ENCODE measurements at places on chromosomes 5 and 9.

DNA sequence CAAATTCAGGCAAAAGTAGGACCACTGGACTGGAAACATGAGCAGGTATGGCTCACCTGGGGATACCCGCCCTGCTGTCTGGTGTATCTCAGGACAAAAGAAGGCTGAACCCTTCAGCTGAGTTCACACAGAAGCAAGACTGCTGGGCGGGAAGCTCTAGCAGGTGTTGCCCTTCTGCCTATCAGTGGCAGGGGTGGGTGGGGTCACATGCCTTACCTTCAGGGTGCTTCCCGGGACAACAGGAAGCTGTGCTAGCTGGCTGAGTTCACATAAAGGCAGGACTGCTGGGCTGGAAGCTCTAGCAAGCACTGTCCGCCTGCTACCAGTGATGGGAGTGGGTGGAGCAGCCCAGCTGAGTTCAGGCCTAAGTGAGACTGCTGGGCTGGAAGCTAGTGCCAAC lies 498.8 kb upstream of the ZNF608 start:
- DNase-seq, result no peak

- DNase-seq, result peak; percentile 48
Observed at GRCh38 chr9:83544002-83544698, 5.9 kb upstream of the FRMD3 start.

GRCh38 chr9:37565661-37566618 lies 10.2 kb downstream of the FBXO10 start:
- no peak for DNase-seq

- DNase-seq, result no peak
Observed at GRCh38 chr5:2505217-2505616, 246.3 kb downstream of the IRX2 start.

DNA sequence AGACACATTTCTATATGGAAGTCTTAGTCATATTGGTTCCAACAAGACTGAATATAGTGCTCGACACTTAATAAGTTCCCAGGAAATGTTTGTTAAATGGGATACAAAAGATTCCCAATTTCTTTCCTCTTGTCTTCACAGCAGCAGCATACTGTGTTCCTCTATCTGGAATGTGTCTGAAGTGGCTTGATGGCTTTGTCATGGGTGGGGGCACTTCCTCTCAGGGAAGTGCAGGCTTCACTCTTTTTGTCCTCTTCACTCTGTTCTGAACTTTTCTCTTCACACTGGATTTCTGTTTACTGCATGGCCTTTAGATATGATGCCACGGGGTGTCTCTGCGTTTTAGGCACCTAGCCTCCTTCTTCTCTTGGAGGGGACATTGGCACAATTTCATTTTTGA lies 127.7 kb upstream of the C9orf72 start:
- no peak for DNase-seq

DNA sequence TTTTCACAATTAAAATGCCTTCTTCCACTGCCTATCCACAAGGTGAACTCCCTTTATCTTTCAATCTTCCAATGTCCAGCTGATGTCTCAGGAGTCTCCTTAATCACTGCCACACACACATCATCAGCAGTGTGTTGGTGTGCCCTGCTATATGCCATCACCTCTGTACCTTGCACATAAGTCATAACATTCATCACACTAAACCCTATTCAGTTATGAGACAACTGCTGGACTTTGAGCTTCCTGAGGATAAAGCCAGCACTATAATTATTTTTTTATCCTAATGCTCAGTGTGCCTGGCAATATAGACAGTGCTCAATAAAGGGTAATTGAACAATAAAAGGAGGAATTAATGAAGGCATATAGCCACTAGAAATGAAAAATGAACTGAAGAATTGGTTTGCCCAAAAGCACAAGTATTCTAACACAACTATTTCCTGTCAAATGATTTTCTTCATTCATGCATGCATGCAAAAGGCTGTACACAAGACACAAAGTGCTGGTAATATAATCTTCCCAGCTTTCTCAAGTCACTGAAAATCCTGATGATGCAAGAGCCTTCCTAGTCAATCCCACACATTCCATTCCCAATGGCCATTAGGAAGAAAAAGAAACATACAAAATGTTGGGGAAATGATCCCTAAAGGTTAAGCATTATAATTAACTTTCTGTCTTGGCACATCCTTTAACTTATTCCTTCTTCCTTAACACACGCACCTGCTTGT lies 32.4 kb downstream of the LPAR1 start:
- DNase-seq, result no peak

- no peak for DNase-seq
Observed at GRCh38 chr5:83000428-83000827, 76.8 kb downstream of the TMEM167A start.

GRCh38 chr9:88460587-88461332 lies 72.5 kb downstream of the SPIN1 start:
- no peak for DNase-seq

DNA sequence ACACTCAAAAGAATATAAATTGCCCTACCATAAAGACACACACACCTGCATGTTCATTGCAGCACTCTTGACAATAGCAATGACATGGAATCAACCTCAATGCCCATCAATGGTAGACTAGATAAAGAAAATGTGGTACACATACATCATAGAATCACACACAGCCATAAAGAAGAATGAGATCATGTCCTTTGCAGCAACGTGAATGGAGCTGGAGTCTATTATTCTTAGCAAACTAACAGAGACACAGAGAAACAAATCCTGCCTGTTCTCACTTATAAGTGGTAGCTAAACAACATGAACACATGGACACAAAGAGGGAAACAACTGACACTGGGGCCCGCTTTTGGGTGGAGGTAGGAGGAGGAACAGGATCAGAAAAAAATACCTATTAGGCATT lies 2062.2 kb upstream of the CDH6 start:
- no peak for DNase-seq

DNA sequence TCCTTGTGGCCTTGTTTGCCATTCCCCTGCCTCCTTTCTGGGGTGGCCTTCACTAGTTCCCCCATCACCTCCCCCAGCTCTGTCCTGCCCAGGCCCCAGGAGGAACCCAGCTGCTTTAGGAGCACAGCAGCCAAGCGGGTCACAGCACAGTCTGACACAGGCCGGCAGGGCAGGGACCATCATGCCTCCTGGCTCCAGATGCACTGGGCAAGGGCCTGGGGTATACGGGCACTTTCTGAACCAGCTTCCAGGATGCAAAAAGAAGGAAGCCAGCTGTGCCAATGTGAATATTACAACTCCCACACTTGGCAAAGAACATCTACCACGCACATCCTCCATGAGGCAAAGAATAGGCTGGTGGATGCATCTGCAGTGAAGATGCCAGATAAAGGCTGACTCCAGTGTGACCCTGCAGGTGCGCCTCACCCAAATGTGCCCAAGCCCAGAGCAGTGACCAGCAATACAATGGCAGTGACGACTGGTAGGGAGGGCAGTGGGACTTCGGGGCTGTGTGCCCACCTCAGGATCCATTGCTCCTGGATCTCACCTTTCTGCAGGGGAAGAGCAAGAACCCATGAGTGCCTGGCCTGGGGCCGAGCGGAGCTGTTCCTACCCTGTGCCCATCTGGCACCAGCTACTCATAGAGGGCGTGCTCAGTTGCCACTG lies 6.3 kb upstream of the IL3 start:
- DNase-seq, result no peak

- no peak for DNase-seq
Observed at GRCh38 chr5:14199902-14200301, 56.8 kb downstream of the TRIO start.

GRCh38 chr9:3385871-3386270 lies 139.9 kb downstream of the RFX3 start:
- DNase-seq, result no peak

DNA sequence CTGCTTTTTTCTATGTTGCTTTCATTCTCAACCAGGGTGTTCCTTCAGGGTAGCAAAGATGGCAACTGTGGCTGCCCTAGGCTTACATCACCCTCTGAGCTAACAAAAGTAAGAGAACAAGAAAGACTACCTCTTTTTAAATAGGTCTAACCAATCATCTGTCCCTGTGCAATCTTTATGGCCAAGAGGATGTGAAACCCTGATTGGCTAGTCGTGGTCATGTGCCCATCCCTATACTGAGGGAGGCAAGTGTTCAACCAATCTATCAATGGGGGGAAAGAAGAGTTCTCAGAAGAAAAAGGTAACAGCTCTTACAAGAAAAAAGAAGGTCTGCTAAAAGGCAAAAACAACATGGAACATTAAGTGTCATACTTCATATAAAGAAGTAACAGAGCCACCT lies 11.7 kb upstream of the SNCAIP start:
- DNase-seq, result no peak

DNA sequence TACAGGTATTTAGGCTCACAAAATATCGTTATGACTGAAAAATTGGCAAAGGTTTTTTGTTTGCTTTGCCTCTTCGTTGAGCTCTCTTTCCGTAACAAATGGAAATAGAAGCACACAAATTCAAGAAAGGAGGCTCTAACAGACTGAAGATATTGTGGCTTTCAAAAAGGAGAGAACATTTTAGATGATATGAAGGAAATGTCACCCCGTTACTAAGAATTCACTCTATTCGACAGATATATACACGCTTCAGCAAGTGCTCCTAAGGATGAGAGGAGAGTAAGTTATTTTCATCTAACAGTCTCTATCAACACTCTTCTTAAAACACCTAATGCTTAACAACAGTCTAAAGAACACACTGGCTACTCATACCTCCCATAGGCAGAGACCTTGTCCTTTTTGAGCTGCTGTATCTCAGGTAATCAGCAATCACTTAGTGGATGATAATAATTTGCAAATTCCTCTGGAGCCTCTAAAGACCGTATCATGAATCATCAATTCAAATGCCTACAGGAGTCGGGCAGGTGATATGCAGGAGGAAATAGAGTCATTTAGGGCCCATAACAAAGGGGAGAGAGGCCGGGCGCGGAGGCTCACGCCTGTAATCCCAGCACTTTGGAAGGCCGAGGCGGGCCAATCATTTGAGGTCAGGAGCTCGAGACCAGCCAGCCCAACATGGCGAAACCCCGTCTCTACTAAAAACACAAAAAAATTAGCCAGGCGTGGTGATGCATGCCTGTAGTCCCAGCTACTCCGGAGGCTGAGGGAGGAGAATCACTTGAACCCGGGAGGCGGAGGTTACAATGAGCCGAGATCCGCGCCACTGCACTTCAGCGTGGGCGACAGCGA lies 1.4 kb upstream of the HSDL2 start:
- DNase-seq, result no peak

GRCh38 chr5:178423901-178424809 lies 166.0 kb downstream of the COL23A1 start:
- no peak for DNase-seq

GRCh38 chr5:178273665-178274541 lies 41.3 kb upstream of the PHYKPL start:
- DNase-seq, result no peak

Data from skeletal muscle cell (primary cell).